ENCODE measurements at places on chromosomes 7 and 10.

DNA sequence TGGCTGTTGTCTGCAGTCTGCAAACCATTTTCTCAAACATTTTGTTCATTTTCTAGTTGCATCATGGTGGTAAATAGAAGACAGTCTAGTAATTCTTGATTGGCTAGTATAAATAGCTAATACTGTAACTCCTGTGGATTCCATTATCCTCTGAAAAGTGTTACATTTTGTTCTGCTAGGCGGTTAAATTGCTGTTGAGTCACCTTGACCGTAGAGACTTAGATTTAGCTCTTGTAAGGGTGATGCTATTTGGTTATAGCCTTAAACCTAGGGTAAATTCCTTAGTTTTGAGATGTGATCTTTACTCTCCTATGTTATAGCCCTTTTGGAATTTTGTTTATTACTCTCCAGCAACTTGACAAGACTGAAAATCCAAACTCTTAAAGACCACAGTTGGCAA lies 58.8 kb downstream of the SHOC2 start:
- DNase-seq: no peak

DNA sequence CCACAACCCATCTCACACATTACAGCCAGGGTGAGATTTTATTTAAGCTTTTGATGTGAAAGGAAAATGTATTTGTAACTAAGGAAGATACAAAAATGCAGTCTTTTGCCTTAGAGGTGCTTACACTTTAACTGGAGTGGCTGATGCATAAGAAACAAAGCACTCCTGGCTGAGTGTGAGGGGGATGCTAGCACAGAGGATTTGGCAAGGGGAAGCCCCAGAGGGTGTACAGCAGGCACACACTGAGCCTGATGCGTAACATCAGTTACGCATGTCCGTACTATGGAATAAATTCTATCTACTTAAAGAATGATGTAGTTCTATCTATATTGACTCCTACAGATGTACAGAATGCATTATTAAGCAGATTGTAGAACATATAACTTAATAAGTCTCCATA lies 17.8 kb downstream of the GIMAP8 start:
- no peak for DNase-seq

DNA sequence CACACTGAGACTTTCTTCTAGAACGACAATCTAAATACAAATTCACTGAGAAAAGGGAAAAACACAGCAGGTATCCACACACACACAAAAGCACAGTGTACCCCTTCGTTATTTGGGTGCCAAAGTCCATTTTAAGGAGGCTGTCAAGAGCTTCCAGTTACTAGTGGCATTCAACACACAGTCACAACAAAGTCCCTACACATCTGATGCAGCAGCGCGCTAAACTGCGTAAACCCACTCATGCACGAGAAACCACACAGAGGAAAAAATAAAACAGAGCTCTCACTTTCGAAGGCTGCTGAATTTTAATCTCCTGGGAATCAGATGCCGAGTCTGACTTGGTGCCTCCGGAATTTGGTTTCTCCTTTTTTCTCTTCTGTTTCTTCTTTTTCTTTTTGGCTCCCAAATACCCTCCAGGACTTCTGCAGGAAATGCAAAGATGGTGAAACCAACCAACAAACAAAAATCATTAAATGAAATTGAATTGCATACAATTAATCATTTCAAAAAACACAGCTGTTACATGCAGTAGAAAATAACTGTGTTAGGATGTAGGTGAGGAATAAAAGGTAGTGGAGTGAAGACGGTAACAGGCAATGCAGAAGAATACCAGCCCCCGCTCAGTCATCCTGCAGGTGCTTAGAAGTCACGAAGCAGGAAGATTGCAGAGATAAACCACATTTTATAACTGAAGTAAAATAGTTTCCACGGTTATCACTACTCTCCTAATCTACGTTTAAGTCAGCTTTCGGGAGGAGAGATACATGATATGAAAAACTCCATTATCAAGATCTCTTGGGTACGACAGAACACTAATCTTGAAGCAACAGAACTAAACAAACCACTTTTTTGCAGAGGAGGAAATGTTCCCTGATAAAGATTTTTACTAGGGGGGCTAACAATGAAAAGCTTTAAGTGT lies 27.1 kb downstream of the NMT2 start:
- DNase-seq: no peak

GRCh38 chr7:47540387-47541350 lies 41.2 kb downstream of the TNS3 start:
- DNase-seq: no peak

DNA sequence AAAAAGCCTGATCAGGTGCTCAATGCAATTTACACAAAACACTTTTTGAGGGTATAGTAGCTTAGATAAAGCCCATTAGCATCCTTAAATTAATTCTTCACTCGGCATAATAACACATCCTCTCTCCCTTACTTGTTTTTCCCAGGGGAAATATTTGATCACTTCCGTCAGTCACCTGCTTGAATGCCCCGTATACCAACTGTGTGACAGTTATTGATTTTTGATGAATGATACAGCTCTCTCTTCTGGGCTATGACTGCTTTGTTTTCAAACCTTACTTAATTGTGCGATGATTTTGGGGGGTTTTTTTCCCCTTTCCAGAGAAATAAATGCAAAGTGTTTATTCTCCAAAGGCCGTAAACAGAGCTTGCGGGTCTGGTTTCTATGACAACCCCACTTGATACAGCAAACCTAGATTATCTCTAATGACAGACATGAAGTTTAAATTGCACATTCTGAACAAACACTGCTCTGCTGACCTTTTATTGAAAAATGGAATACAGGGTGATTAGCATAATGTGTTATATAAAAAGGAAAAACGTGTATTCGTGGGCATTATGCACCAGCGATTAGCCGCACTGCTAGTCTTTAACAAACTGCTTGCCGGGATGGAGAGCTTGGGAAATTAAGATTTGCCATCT lies 78.4 kb upstream of the NANOS1 start:
- DNase-seq: no peak

GRCh38 chr10:128883231-128884032 lies 583.6 kb upstream of the MGMT start:
- DNase-seq: no peak

- no peak for DNase-seq
Measured at GRCh38 chr10:511849-512191, 177.6 kb downstream of the DIP2C start.

DNA sequence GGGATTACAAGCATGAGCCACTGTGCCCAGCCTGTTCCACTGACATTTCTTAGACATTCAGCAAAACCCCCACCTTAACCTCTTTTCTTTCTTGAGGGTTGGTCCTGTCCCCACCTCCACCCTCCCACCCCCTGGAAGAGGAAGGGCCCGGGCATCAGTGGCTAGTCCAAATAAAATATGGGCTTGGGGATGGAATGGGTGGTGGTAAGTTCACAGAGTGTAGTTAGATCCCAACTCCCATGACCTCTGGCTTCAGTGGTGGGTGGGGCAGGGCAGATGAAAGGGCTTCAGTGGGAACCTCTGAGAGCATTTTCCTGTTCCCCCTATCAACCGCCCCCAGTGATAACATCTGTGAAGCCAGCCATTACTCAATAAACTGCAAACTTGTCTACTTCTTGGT lies 9.8 kb downstream of the SFXN3 start:
- no peak for DNase-seq

- DNase-seq: no peak
Measured at GRCh38 chr10:7915923-7916536, 97.7 kb downstream of the TAF3 start.

DNA sequence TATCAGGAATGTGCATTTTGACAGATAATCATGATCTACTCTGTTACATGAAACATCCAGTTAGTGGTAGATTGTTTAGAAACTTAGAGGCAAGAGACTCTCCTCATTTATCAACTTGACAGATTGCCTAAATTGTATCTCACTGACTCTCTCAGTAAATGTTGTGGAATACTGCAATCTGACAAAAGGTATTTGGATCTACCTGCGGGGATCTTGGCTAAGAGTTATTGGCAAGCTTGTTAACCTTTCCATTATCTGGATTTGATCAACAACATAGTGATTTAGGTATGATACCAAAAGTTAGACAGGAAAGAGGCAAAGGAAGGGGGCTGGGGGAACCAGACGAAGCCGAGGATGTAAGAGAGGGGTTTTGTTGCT lies 2.0 kb downstream of the VSTM2A start:
- no peak for DNase-seq

GRCh38 chr10:111600772-111601171 lies 523.9 kb downstream of the ADRA2A start:
- no peak for DNase-seq

GRCh38 chr10:8640301-8640700 lies 585.8 kb downstream of the GATA3 start:
- DNase-seq: no peak

All from activated naive CD8-positive, alpha-beta T cell treated with anti-CD3 and anti-CD28 coated beads, Interleukin-2, amount 10 ng/mL, durations not matched to agents 7 days and 5 days (primary cell).